Left lung (tissue), 14 donors: ENCODE measurements at places on chromosomes 5 and 9. TPM values are rescaled to one million over a fixed set of nuclear protein-coding genes. Genes with fewer than 3 reads are reported as not detected.

TRAF2 gene
- 22.4 TPM for total RNA-seq

- no peak for DNase-seq
Measured at GRCh38 chr9:136782452-136782851, 8.7 kb upstream of the TMEM141 start.

DNA sequence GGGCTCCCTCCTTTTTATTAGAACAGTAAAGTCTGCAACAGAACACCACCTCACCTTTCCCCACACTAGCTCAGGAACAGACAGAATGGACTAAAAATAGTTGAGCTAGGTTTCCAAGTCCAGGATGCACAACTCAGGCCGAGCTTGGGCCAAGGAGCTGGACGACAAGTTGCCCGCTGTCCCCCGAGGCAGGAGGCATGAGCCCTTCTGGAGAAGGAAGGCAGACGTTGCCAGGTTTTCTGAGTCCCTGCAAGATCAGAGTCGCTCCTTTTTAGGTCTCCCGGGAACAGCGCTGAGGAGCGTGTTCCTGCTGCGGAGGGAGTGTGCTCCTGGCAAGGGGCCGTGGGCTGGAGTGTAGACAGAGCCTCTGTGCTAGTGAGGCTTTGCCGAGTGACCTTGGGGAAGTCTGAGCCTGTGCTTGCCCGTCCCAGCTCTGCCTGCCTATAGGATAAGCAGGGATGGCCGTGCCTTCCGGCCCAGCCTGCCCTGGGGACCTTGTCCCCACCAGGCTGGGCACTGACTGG, 121.6 kb downstream of the WNK2 start:
- no peak for DNase-seq

- DNase-seq, result no peak
Measured at GRCh38 chr9:33946779-33947535, 101.7 kb downstream of the UBAP2 start.

DNA sequence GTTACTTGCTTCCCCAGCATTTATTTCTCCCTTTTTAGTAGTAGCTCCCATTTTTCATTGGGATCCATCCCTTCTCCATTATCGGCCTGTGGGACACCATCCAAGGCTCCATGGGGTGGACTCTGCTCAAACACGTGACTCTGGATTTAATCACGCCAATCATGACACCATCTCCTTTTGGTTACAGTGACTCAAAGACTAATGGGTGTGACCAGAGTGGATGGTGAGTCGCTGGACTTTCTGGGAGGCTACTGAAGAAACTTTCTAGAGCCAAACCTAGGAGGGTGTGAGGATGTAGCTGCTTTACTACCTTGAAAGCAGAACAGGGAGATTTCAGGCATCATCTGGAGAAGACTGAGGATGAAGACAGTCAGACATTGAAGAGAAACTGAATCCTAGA, 93.1 kb downstream of the PJA2 start:
- no peak for DNase-seq

- DNase-seq, result no peak
Measured at GRCh38 chr5:149863830-149864229, 80.8 kb downstream of the PDE6A start.

GBGT1 gene
- 45.1 TPM for total RNA-seq

RASGEF1C gene
- not detected for total RNA-seq

DNA sequence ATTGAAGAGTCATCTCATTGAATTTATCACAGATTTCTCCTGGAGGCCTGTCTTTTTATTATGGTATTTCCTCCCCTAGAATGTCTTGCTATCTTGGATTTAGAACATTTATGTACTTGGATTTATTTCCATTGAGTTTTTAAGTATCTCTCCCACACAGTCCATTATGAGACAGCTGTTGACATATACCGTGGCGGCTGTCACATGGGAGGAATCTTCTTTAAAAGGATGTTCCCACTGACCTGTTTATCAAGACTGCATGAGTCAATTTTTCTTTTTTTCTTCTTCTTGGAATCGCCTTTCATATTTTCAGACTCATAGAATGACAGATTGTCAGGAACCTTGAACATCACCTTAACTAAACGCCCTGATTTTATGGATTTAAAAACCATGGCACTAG, 2.9 kb upstream of the CAVIN4 start:
- DNase-seq, result no peak

DNA sequence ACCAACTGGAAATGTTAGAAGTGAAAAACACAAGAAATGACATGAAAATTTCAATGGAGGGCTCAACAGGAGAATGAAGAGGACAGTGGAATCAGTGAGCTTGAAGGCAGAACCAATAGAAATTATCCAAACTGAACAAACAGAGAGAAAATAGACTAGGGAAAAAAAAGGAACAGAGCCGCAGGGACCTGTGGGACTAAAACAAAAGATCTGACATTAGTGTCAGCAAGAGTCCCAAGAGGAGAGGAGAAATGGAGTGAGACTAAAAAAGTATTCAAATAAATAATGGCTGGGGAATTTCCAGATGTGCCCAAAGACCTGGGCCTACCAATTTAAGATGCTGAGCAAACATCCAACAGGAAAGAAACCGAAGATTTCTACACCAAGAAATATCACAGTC, 175.0 kb upstream of the PHYKPL start:
- no peak for DNase-seq

DNA sequence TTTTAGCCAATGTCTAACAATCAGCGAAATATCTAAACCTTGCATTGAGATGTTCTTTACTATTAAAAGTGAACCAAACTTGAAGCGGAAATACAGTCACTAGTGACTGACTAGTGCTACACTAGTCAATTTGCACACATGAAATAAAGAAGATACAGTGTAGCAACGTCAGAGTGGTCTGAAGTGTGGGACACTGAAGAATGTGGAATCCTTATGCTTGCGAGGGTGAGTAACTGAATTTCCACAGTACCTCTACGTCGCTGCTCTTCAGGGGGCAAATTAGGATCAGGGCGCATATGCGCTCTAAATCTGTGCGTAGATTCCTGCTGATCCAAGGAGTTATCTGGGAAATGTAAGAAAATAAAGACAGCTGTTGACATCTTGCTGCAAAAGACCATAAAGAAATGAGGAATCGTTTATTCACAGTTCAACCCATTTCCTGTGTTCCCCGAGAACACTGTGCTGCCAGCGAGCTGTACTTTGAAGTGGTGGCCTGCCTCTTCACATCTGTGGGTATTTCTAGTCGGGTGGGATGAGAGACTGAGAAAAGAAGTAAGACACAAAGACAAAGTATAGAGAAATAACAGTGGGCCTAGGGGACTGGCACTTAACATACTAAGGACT, 39.8 kb upstream of the FLT4 start:
- DNase-seq, result no peak

GGTA1 gene
- 7.5 TPM for total RNA-seq

- no peak for DNase-seq
Measured at GRCh38 chr5:150077060-150077459, 9.3 kb downstream of the CSF1R start.

- DNase-seq, result no peak
Measured at GRCh38 chr5:8676695-8677094, 807.7 kb downstream of the MTRR start.

CYSRT1 gene
- 0.50 TPM for total RNA-seq

DNA sequence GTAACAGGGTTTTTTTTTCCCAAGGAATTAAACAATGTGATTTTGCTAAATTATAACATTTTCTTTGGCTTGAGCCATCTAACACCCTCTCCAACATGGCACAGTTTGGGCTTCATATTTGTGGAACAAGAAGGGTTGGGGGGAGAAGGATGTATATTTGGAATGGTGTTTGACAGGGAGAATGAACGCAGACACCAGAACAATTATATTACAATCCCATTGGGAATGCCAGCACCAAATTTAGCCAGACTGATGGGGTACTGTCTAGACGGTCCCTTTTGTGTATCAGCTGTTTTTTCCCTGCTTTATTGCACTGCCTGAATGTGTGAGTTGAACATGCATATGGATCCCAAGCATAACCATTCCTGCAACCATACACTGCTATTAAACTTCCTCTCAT, 130.9 kb upstream of the TMEM161B start:
- no peak for DNase-seq

GRCh38 chr5:180283026-180283615, 8.8 kb downstream of the MAPK9 start:
- no peak for DNase-seq

FGF10 gene
- total RNA-seq, result 7.8 TPM

TMEM252 gene
- total RNA-seq, result not detected

- DNase-seq, result peak; percentile 63
Measured at GRCh38 chr5:156479849-156480248, 152.9 kb downstream of the SGCD start.

DNA sequence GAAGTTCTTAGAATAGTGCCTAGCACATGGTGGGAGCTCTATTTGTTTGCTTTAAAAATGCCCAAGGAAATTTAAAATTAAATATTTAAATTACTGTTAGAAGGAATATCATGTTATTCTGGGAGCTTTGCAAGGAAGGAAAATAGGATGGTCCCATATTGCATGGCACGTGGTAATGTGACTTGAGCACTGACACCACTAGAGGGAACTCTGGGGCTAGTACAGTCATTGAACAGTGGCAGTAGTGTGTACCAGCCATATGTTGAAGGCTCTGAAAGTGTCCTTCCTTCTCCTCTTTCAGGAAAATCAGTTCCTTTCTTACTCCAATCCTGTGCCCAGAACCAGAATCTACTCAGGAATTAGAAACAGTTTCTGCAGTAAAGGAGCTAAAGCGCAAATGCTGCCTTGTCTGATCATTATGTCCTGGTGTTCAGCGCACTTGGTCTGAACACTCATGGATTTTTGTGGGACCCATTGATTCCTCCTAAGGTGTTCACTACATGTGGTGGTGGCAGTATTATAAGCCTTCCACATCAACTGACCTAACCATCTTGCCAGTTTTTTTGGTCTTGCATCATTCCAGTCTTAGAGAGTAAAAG, 54.1 kb downstream of the GDA start:
- no peak for DNase-seq

DNA sequence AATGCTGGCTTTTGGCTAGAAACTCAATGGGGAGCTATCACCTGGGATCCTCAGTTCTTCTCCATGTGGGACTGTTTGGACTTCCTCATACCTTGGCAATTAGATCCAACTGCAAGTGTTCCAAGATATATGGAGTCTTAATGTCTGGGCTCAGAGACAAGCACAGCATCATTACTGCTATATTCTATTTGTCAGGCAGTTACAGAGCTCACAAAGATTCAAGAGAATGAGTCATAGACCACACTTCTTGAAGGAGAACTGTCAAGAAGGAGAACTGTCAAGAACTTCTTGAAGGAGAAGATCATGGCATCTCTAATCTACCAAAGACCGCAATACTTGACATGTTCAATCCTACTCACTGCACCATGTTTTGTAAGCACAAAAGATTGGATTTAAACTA, 106.8 kb upstream of the NREP start:
- DNase-seq, result no peak

COL23A1 gene
- 0.52 TPM for total RNA-seq

DNA sequence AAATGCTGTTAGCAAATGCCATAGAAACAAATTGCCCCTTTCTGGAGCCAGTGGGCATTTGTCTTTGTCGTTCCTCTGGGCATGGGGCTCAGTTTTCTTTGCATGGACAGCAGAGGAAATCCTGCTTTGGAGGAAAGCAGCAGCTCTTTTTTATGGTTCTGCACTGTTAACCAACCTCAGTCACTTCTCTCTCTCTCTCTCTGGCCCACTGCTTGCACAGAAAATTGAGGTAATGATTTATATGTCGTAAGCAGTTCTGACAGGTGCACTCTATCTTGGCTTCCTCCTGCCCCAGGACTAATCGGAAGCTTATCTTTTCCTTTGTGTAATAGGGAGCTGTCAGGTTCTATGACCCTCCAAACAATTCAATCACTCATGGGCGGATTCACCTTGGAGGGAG, 159.6 kb upstream of the GPR151 start:
- DNase-seq, result no peak

- DNase-seq, result no peak
Measured at GRCh38 chr5:124920909-124921666, 174.6 kb upstream of the ZNF608 start.

GRCh38 chr9:100445161-100445902, 18.4 kb downstream of the MSANTD3 start:
- DNase-seq, result no peak

DNA sequence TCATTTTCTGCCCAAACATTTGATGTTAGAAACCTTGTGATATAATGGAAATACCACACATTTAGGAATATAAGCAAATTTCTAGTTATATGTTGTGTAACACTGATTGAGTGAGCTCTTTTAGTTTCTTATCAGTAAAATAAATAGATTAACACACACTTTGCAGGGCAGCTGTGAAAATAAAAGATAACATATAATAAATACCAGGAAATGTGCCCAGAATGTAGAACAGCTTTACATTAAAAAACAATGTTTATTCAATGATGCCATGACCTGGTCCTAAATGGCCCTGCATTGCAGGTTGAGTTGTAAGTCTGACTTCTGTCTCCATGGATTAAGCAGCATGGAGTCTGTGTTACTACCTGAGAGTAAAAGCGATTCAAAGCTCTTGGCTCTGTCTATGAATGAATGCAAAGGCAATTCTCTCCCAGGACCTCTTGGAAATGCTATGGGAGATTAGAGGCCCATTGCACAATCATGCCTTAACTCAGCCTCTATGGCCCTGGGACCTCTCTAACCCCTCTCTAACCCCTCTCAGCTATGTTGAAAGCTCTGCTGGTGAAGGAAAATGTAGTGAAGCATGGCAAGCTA, 296.0 kb upstream of the ACTBL2 start:
- peak; percentile 43 for DNase-seq

DNA sequence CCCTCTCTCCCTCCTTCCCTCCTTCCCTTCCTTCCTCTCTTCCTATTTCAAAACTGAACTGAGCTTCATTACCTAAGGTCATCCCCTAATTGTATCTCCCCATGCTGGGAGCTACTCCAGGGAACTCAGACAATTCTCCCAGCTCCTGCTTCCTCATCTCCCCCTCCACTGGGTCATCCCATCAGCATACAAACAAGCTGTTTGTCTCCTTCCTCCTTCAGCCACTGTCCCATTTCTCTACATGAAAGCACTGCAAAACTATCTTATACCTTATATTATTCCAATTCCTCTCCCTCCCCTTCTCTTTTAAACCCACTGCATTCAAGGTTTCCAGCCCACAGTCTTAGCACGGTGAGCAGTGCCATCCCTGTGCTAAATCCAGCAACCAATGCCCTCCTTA, 262.4 kb downstream of the AGTPBP1 start:
- DNase-seq, result no peak

FBP2 gene
- total RNA-seq, result not detected
